Stimulated activated CD8-positive, alpha-beta memory T cell treated with anti-CD3 and anti-CD28 coated beads, Interleukin-7, amount 100 ng/mL, for 4 hours (primary cell): ENCODE measurements at places on chromosomes 3 and 15.

GRCh38 chr3:22039161-22039560 lies 288.2 kb upstream of the ZNF385D start:
- DNase-seq = no peak

GRCh38 chr3:38964646-38965045 lies 87.1 kb downstream of the SCN11A start:
- DNase-seq = no peak

- DNase-seq = no peak
These were observed 450.4 kb downstream of the FOXP1 start for GRCh38 chr3:71132995-71133730.

- no peak for DNase-seq
These were observed 23.6 kb downstream of the FAH start for GRCh38 chr15:80176443-80176842.

- DNase-seq = no peak
These were observed 5.3 kb downstream of the SNUPN start for GRCh38 chr15:75620058-75620820.

DNA sequence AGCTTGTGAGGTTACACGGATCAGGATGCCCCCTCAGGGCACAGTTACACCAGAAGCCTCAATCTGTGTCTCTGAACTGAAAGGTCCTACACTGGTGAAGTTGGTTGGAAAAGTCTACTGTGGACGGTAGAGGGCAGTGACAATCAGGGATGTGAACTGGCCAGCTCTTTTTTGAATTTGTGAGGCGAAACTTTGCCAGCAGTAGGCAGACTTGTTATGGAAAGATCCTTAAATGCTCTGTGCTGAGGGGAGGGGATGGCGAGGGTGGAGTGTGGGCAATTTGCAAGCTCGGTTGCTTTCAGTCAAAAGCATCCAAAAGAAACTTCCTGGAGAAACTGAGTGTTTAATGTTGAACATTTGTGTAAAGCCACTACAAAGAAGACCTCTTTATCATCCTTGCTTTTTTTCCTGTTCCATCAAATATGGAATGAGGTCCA lies 127.4 kb upstream of the ABHD17C start:
- no peak for DNase-seq

DNA sequence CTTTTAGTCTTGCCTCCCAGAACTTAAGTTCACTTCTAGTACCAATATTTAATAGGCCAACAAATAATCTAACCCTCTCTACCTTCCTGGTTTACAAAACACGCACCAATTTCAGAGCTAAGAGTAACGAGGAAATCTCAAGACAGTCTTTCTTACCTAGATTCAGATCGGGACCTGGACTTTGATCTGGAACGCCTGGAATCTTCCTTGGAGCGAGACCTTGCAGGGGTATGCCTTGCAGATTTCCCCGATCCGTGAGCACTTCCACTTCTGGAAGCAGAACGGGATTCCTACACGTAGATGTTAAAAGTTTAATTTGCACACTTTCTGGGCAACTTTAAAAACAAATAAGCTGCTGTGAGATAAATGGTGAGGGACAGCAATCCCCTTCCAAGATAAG lies 11.4 kb downstream of the TRA2B start:
- no peak for DNase-seq

- no peak for DNase-seq
These were observed 192.4 kb upstream of the ARPP21 start for GRCh38 chr3:35446896-35447295.

- DNase-seq = no peak
These were observed 18.4 kb downstream of the MEIS2 start for GRCh38 chr15:37081983-37082382.
